ENCODE measurements at places on chromosomes 16 and 17. TPM values are rescaled to one million over a fixed set of nuclear protein-coding genes. Genes with fewer than 3 reads are reported as not detected.

- no peak overlapping the region for H3K4me3 ChIP-seq
- no peak for DNase-seq
- H3K36me3 ChIP-seq, result no peaks in the 10 kb centered on the region
- no peak overlapping the region for H3K27ac ChIP-seq
- H3K4me1 ChIP-seq, result no peaks in the 10 kb centered on the region
These were observed 54.7 kb downstream of the CACNG5 start for GRCh38 chr17:66889480-66890230.

DNA sequence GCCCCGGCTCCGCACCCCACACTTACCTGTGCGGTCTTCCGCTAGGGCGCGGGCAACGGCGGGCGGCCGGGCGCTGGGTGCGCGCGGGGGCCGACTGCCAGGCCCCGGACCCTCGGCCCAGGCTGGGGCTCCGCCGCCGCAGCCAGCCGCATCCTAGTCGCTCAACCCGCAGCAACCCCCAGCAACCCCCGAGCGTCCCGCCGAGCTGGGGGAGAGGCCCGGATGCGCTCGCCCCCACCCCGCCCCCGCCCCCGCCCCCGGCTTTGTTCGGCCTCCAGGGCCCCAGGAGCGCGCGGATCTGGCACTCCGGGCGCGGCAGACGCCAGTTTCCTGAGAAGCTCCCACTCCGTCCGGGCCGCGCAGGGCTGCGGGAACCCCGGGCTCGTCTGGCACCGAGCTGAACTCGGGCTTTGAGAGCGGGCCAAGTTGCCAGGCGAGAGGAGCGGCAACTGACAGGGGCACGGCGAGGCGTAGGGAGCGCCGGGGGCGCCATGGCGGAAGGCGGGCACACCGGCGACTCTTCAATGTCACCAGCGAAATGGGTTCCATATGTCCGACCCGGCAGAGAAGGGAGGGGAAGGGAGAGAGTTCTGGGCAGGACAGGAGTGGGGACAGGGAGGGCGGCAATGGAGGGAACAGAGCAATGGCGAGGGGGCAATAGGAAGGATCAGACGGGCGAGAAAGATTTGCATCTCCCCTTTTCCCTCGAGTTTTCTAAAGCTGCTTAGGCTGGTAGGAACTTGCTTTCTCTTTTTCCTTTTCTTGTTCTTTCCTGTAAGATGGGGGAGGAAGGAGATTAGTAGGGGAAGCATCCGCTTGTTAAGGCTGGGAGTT is 13.7 kb downstream of the HOXB4 start:
- H3K27ac ChIP-seq, result peak overlapping the region; percentile 31
- H3K36me3 ChIP-seq, result no peaks in the 10 kb centered on the region
- H3K4me3 ChIP-seq, result peak overlapping the region; percentile 34
- no peak for DNase-seq
- peaks cover 18% of the 10 kb centered on the region for H3K27me3 ChIP-seq

Gene CALB2
- 17.7 TPM for total RNA-seq

Gene PARD6A
- 5.6 TPM for total RNA-seq

Gene ASPHD1
- total RNA-seq, result 1.5 TPM

Gene ORAI3
- 23.0 TPM for total RNA-seq

- H3K27me3 ChIP-seq, result no peaks in the 10 kb centered on the region
- no peak overlapping the region for H3K4me3 ChIP-seq
- peaks cover 3% of the 10 kb centered on the region for H3K4me1 ChIP-seq
- H3K36me3 ChIP-seq, result no peaks in the 10 kb centered on the region
- H3K27ac ChIP-seq, result no peak overlapping the region
- DNase-seq, result no peak
These were observed 5.1 kb upstream of the MEIOB start for GRCh38 chr16:1877089-1877488.

Gene NEUROD2
- not detected for total RNA-seq

DNA sequence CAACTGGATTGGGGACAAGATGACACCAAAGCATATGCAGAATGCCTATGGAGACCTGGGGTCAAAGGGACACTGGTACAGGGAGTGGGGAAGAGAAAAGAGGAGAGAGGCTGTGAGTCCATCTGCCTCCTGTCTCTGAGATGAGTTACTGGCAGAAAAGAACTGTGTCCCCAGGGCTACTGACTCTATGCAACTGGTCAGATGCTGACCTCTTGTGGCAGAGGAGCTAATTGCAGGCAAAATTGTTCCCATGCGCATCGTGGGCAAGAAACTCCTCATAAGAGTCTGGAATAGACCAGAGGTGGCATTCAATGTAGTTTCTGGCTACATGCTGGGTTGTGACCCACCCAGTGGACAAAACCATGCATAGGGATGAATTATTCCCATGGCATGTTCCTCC is 26.1 kb upstream of the MLKL start:
- no peaks in the 10 kb centered on the region for H3K27me3 ChIP-seq
- H3K27ac ChIP-seq, result no peak overlapping the region
- no peaks in the 10 kb centered on the region for H3K4me1 ChIP-seq
- no peak overlapping the region for H3K4me3 ChIP-seq
- no peaks in the 10 kb centered on the region for H3K36me3 ChIP-seq

- H3K4me1 ChIP-seq, result peaks cover 27% of the 10 kb centered on the region
- H3K36me3 ChIP-seq, result no peaks in the 10 kb centered on the region
- DNase-seq, result no peak
- H3K27ac ChIP-seq, result no peak overlapping the region
- H3K27me3 ChIP-seq, result no peaks in the 10 kb centered on the region
These were observed 2.4 kb upstream of the SDK2 start for GRCh38 chr17:73646409-73647300.

Gene MPV17L
- 7.2 TPM for total RNA-seq

DNA sequence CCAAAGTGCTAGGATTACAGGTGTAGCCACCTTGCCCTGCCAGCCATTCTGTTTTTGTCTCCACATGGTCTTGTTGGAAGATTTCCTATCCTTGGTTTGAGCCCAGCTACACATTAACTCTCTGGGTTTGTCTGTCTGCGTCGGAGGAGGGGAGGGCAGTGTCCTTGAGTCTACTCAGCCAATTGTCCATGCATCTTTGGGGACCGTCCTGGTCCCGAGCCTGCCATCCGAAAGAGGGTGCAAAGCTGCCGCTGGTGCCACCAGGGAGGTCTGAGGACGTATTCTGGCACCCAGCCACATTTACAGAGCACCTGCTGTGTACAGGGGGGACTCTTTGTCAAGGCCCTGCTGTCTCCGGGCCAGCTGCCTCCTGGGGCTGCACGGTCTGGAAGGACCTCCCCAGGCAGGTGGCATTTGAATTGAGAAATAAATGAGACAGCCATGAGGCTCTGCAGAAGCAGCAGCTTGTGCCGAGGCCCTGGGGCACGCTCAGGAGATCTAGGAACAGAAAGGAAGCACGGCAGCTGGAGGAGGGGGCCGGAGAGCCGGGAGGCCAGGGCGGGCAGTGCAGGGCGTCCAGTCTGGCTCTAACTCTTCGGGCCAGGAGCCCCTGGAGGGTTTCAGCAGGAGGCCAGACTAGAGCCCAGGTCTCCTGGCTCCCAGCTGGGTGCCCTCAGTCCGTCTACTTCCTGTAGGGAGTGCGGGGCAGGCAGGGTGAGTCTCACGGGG is 1.5 kb downstream of the CYBA start:
- peak overlapping the region; percentile 75 for H3K27ac ChIP-seq
- no peak for DNase-seq
- H3K4me1 ChIP-seq, result peaks cover 29% of the 10 kb centered on the region
- no peaks in the 10 kb centered on the region for H3K27me3 ChIP-seq
- no peak overlapping the region for H3K4me3 ChIP-seq
- H3K36me3 ChIP-seq, result no peaks in the 10 kb centered on the region

DNA sequence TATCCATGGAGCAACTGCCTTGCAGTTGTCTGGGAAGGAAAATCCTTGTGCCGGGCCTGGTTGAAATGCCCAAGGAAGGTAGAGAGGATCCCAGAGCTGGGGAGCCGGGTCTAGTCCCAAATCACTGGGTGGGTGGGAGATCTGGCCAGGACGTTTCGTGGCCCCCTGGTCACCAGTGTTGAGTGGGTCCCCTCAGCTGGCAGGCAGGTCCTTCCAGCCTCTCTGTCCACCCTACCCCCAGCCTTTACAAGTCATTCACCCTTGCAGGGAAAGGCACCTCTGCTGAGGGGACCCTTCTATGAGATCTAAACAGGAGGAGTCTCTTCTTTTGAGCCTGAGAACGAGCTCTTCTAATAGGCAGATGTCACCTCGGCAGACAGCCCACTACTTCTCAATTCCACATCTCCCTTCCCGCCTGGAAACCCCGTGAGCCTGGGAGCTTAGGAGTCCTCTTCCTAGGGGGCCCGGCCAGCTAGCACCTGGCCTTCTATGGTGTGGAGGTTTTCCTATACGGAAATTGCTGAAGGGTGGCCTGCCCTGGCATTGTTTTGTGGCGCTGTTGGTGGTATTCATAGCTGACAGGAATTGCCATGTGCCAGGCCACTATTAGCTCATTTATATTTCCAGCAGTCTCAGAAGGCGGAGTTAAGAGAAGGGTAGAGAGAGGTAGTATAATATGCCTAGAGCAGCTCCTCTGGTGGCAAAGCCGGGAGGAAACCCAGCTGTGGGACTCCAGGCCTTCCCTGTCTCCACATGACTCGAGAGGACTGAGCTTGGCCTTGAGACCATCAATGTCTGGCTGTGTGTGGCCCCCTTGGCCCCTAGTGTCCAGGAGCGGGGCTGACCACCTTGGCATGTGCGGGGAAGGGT is 13.3 kb downstream of the MPRIP start:
- H3K27me3 ChIP-seq, result no peaks in the 10 kb centered on the region
- H3K27ac ChIP-seq, result peak overlapping the region; percentile 46
- no peaks in the 10 kb centered on the region for H3K4me1 ChIP-seq
- no peak for DNase-seq

- H3K4me3 ChIP-seq, result no peak overlapping the region
- no peak overlapping the region for H3K27ac ChIP-seq
These were observed 15.3 kb upstream of the PSMD7 start for GRCh38 chr16:74281300-74281699.

Gene SLC38A8
- total RNA-seq, result not detected

- no peak overlapping the region for H3K4me3 ChIP-seq
- no peaks in the 10 kb centered on the region for H3K4me1 ChIP-seq
- no peak overlapping the region for H3K27ac ChIP-seq
- peaks cover 50% of the 10 kb centered on the region for H3K36me3 ChIP-seq
These were observed 109.3 kb upstream of the CHMP6 start for GRCh38 chr17:80882323-80882722.

DNA sequence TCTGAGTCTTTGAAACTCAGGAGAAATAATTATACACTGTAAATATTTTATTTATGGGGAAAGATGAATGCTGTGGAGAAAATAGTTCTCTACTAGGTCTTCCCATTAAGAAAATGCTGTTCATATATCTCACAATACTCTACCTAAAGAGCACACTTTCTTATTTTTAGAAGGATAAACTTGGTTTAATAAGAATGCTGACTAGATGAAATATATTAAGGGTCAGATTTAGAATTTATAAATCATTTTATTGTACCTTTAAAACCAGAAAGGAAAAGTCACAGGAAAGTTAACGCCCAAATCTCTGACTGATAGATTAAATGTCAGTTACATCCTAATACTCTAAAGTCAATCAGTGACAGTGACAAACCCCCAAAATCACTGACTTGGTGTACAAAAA is 48.7 kb downstream of the SLC6A4 start:
- H3K27ac ChIP-seq, result no peak overlapping the region
- no peak overlapping the region for H3K4me3 ChIP-seq
- H3K4me1 ChIP-seq, result no peaks in the 10 kb centered on the region

- H3K36me3 ChIP-seq, result no peaks in the 10 kb centered on the region
- H3K27ac ChIP-seq, result peak overlapping the region; percentile 62
- no peak for DNase-seq
- no peak overlapping the region for H3K4me3 ChIP-seq
- no peaks in the 10 kb centered on the region for H3K27me3 ChIP-seq
These were observed 17.5 kb downstream of the FANCA start for GRCh38 chr16:89798832-89799370.

DNA sequence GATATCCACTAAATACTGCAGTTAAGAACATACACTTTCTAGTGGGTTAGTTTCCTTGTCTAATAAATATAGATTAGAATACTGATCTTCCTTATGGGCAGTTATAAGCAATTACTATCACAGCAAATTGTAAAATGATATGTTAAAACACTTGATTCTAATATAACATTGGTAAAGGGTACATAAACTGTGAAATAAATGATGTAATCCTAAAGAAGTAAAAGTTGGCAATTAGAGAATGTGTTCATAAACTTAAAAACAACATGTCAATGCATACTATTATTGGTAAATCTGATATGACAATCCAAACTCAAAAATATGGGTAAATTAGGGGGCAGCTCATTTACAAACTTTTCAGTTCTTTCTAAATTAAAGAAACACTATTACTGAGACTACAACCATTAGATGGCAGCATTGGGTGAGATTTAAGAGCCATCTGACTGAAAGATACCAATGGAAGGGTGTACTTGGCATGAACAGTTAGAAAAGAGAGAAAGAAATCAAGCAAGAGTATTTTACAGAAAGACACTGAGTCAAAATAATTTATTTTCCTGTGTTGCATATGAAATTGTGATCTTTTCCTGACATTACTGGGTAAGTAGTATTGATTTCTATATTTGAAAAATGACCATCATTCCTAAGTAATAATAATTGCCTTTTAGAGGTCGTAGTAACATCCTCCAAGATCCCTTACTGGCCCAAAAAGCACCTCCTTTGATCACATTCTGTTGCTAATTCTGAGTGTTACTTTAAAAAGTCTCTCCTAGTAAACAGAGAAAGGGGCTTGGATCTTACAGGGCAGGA is 119.6 kb downstream of the SPAG9 start:
- H3K27ac ChIP-seq, result no peak overlapping the region
- H3K27me3 ChIP-seq, result no peaks in the 10 kb centered on the region
- peaks cover 66% of the 10 kb centered on the region for H3K36me3 ChIP-seq

DNA sequence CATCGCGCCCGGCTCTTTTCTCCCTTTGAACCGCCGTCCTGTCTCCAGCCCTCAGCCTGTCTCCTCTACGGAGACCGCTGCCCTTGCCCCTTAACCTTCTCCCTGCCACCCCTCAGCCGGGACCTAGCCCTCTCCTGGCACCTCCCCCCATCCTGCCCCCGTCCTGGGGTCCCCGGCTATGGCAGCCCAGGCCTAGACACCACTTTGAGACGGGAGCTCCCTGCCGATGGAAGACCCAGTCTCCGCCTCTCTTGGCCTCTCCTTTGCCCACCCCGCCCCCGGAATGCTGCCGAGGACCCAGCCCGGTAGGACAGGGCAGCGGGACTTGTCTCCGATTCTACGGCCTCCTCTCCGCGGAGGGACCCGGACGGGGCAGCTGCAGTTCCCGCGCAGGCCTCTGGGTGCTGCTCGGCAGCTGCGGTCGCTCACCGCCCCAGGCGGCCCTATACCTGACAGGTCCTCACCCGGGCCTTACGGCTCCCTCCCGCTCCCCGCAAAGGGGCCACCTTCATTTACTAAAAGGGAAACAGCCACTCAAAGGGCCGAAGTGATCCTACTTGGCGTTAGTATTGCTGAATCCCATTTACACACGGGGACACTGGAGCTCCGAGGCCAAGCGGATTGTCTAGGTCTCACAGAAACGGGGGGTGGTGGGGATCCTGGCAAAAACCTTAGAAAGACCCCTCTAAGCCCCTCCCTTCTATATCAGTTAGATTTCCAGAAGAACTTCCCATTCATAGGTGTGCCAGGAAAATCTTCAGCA is 32.6 kb upstream of the TAC4 start:
- peak; percentile 79 for DNase-seq
- H3K4me3 ChIP-seq, result no peak overlapping the region
- peaks cover 7% of the 10 kb centered on the region for H3K4me1 ChIP-seq
- H3K27me3 ChIP-seq, result peaks cover 5% of the 10 kb centered on the region
- H3K27ac ChIP-seq, result no peak overlapping the region

GRCh38 chr16:4064950-4065352 is 51.3 kb downstream of the ADCY9 start:
- DNase-seq, result no peak
- no peak overlapping the region for H3K4me3 ChIP-seq
- H3K27ac ChIP-seq, result no peak overlapping the region
- H3K27me3 ChIP-seq, result no peaks in the 10 kb centered on the region
